ENCODE measurements at places on chromosomes 7 and 10.

GRCh38 chr7:26007510-26007909 is 144.5 kb upstream of the NFE2L3 start:
- no peak for DNase-seq

GRCh38 chr10:76070916-76071315 is 639.5 kb downstream of the LRMDA start:
- no peak for DNase-seq

DNA sequence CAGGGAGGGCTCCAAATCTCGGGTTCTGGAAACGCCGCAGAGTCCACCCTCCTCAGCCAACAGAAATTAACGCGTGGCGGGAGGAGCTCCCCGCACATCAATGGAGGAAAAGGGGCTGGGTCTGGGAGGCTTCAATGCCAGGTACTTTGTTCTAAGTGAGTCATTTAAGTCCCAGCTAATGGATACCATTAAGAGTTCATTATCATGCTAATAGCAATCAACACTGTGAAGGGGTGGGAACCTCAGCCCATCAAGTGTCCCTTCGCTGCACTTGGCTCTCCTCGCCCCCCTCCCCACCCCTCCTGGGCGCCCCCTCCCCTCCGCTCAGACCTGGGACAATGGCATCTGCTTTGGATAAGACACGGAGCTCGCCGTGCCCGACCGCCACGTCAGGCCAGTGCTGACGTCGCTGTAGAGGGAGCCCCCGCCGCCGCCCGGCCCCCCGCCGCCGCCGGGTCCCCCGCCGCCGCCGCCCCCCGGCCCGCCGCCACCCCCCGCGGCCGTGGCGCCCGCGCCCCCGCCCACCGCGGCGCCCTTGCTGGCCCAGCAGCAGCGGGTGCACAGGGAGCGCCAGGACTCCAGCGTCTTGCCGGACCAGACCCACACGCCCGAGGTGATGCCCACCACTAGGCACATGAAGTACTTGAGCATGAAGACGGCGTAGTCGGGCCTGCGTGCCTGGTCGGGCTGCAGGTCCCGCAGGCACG is 2.9 kb downstream of the FZD8 start:
- no peak for DNase-seq

DNA sequence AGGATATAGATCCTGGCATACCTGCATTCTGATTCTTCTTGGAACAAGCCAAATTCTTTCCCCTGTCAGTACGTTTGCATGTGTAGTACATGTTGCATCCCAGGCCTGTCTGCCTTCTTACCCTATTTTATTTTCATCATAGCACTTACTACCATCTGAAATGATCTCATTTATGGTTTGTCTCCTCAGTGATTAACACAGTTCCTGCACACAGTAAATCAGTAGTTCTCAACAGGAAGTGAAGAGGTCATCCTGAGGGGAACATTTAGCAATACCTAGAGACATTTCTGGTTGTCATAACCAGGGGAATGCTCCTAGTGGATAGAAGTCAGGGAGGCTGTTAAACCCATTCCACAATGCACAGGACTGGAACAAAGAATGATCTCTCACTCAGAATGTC is 38.2 kb upstream of the SLC26A4 start:
- DNase-seq, result no peak

- DNase-seq, result no peak
Observed at GRCh38 chr7:46126675-46127300, 205.7 kb upstream of the IGFBP3 start.

- DNase-seq, result no peak
Observed at GRCh38 chr7:45921699-45922519, 837 bp upstream of the IGFBP3 start.

- no peak for DNase-seq
Observed at GRCh38 chr10:44860811-44861736, 50.1 kb upstream of the TMEM72 start.

- DNase-seq, result no peak
Observed at GRCh38 chr10:67969875-67970274, 85.4 kb downstream of the SIRT1 start.

DNA sequence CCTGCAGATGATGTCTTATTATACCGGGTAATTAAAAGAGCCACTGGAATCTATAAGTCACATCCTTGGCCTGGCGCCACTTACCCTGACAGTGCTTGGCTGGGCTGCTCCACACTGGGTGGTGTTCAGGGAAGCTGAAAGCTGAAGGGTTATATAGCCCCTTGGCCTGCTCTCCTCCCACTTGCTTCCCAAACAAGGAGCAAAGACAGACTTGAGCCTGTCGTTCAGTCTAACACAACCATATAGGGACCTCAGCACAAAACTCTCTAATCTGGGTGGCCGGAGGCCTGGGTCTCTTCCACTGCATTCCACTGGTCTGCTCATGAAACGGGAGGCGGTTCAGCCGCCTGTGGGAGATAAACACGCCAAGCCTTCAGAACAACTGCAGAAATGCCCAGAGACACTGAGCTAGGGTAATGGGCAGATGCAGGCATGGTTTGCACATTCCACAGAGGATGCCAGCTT is at the start of gene ACTA2:
ACTA2 (minus strand) TSS at position 127 of the 465 bp plus-strand sequence. CDS start 3,843 bp downstream, outside the sequence.
- no peak for DNase-seq

GRCh38 chr10:120103738-120104560 is 211.4 kb downstream of the SEC23IP start:
- no peak for DNase-seq

GRCh38 chr10:9635691-9636090 is 1382.0 kb upstream of the CELF2 start:
- DNase-seq, result no peak

- DNase-seq, result no peak
Observed at GRCh38 chr7:68006619-68007018, 1010.0 kb downstream of the TYW1 start.

DNA sequence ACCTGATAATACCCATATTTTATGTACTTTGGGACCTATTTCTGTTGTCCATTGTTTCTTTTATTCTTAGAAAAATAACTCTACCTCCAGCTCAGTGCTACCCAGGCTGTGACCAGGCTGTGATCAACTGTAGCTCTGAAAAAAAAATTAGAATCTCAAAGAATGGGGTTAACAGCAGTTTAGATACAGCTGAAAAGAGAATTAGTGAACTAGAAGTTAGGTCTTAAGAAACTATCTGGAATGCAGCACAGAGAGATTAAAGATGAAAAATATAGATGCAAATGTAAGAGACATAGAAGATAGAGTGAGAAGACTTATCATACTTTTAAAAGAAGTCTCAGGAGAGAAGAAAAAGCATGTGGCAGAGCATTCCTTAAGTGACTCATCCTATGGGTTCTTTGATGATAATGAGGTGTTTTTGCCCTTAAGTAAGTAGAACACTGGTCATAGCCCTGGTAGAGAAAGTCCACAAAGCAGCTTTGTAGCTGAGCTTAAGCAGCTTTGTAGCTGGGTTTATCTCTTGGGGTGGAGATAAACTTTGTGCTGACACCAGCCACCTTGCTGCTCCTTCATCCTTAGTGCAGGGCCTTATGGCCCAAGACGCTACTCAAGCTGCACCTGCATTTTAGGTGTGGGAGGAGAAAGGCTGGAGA is 27.3 kb upstream of the SFRP5 start:
- DNase-seq, result no peak

GRCh38 chr10:31660300-31660699 is 268.3 kb downstream of the ARHGAP12 start:
- no peak for DNase-seq

DNA sequence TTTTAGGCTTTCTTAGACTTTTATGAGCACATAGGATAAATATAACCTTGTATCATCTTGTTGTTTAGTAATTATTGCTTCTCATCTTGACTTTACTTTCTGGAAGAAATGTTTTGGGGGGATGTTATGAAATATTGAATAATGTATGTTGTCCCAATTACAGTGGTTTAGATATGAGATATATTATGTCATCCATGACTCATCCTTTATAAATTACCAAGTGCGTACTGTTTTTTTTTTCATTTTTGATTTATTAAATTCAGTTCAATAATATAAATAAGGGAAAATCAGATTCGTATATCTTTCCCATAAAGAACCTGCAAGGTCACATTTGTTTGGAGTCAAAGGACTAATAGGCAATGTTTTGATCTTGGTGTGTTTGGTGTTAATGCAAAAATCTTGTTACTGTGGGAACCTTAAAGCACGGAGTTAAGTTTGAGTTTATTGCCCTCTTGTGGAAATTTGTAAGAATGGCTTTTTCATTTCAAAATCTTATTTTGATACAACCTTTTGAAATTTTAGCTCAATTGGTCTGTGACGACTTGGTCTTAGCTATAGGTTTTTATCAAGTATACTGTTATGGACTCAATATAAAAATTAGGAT is 108.6 kb downstream of the SRI start:
- no peak for DNase-seq

- DNase-seq, result no peak
Observed at GRCh38 chr7:47531584-47532492, 50.1 kb downstream of the TNS3 start.

GRCh38 chr7:52830801-52831200 is 204.6 kb upstream of the POM121L12 start:
- no peak for DNase-seq

DNA sequence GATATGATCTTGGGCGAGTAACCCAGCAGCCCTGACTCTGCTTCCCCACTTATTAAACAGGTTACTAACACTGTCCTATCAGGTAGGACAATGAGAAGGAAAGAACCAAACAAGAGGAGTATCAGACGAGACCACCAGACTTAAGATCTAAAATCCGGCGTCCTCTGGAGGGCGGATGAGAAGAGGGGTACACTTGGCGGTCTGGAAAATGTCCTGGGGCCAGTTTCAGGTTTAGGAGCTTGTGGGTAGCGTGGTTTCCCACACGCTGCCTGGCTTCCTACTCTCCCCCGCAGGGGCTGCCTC is 635 bp downstream of the ZNF32 start:
- DNase-seq, result no peak

DNA sequence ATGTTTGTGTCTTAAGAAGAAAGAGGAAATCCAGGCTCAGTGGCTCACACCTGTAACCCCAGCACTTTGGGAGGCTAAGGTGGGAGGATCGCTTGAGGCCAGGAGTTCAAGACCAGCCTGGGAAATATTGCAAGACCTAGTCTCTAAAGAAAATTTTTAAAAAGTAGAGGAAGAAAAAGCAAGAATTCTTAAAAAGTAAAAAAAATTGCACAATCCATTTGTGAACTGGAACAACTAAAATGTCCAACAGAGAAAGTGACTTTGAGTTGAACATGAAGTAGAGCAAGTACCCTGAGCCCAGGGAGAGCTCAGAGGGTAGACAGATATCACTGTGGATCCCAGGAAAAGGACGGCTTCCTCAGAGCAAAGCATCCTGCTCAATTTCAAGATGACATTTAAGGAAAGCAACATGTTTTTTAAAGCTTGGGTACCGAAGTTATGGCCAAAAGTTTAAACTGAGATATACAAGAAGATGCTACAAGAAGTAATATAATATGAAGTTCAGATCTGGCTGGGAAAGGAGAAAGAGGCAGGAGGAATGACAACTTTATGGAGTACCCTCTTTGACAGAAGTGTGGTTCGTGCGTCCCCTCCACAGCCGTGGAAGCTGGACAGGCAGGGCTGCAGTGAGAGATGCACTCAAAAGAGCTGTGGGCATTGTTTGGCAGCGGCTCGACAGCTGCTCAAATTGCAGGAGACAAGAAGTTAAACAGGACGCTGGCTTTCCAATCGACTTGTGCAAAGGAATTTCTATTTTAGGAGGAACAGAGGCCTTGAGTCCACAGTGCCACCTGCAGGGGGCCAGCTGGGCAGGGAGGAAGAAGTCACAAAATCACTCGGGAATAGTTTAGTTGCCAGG is 201.3 kb downstream of the JCAD start:
- no peak for DNase-seq

- DNase-seq, result no peak
Observed at GRCh38 chr10:92657024-92657423, 32.7 kb upstream of the HHEX start.

GRCh38 chr10:25556457-25556856 is 377.6 kb upstream of the MYO3A start:
- no peak for DNase-seq

DNA sequence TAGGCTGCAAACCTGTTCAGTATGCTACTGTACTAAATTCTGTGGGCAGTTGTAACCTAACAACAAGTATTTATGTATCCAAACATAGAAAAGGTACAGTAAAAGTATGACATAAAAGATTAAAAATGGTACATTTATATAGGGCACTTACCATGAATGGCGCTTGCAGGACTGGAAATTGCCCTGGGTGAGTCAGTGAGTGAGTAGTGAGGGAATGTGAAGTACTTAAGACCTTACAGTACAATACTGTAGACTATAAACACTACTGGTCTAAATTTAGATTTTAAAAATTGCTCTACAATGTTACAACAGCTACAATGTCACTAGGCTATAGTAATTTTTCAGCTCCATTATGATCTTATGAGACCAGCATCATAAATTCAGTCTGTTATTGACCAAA is 146.0 kb upstream of the GNAI1 start:
- DNase-seq, result no peak

DNA sequence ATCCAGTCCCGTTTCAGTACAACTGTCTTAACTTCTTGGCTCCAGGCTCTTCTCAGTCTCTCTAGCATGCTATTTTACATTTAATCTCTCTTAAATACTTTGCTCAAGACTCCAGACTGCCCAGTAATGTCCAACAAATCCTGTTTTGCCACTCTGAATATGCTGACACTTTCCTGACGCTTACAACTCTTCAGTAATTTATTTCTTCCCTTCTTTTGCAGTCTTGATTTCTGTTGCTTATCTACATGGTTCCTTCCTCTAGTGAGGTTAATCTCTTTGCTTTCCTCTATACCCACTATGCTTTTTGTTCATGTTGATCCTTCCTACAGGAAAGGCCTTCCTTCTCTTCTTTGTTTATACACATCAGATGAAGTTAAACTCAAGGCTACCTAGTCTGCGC is 23.7 kb downstream of the UMAD1 start:
- DNase-seq, result no peak

GRCh38 chr7:48004638-48005037 is 24.3 kb downstream of the SUN3 start:
- no peak for DNase-seq

- DNase-seq, result no peak
Observed at GRCh38 chr10:34537629-34538231, 277.4 kb downstream of the PARD3 start.

DNA sequence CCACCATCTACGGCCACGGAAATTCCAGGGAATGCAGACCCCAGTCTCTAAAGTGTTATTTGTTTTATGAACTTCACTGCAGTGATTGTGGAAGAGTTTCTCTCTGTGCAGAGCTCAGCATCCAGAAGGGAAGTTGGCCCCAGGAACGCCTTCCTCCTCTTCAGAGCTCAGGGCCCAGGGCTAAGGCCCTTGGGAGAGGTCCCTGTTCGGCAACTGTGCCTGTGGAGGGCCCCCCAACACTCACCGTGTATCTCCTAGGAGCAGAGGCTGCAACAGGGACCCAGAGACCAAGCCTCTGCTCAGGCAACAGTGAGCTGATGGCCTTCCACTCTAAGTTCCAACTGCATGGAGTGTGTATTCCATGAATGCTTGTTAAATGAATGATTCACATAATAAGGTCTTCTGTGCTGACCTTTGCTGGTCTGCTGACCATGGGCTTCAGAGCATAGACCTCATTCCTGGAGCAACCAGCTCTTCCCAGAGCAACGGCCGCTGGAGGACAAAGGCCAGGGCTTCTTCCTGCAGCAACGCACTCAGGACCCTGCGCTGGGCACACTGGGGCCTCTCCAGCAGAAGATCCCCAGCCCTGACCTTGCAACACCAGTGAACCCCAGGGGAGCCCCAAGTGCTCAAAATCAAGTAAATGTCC is 7.7 kb downstream of the DIP2C start:
- no peak for DNase-seq
